Stomach (tissue), 19 donors: ENCODE measurements at places on chromosomes 1 and 21. TPM values are rescaled to one million over a fixed set of nuclear protein-coding genes. Genes with fewer than 3 reads are reported as not detected.

Gene SLAMF1
- total RNA-seq, result not detected

Gene ASAP3
- 45.5 TPM for total RNA-seq

Gene RGS13
- 1.4 TPM for total RNA-seq

Gene TRAF3IP3
- not detected for total RNA-seq

Gene FASLG
- total RNA-seq, result not detected

DNA sequence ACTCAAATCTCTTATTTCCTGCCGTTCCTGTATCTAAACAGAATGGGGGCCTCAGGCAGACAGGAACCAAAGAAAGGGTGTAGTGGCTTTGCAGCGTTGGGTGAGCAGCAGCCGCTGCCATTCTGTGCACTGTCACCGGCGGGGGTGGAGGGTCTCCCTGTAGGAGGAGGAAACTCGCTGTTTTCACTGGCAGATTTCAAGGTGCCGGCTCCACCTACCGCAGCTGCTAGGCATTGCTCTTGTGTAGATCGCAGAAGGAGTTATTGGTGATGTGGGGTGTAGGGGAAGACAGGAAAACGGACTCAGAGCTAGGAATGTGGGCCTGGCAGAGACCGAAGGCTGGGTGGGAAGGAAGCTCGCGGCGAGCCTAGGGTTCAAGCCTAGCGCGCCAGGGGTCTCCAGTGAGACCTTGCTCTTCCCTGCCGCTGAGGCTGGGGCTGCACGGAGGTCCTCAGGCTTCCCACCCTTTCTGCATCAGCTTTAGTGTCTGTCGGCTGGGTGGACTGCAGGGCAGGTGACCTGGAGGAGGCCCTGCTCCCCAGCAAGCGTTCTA is 20.8 kb downstream of the ATP5PO start:
- H3K4me3 ChIP-seq, result peak overlapping the region; percentile 26
- no peak overlapping the region for H3K27ac ChIP-seq
- peaks cover under 1% of the 10 kb centered on the region for H3K36me3 ChIP-seq
- DNase-seq, result peak; percentile 57
- H3K27me3 ChIP-seq, result no peaks in the 10 kb centered on the region
